ENCODE measurements at places on chromosomes 7 and 10. TPM values are rescaled to one million over a fixed set of nuclear protein-coding genes. Genes with fewer than 3 reads are reported as not detected.

GRCh38 chr7:7369134-7369533 lies 166.5 kb downstream of the COL28A1 start:
- DNase-seq: no peak

GRCh38 chr7:51313738-51314425 lies 2.7 kb downstream of the COBL start:
- no peak for DNase-seq

GRCh38 chr7:49091089-49091488 lies 166.7 kb downstream of the CDC14C start:
- no peak for DNase-seq

Gene CWF19L1
- 54.8 TPM for total RNA-seq

GRCh38 chr10:191703-192518 lies 56.7 kb downstream of the ZMYND11 start:
- no peak for DNase-seq

Gene H2BK1
- not detected for total RNA-seq

- DNase-seq: no peak
Observed at GRCh38 chr10:103171278-103171677, 21.8 kb downstream of the NT5C2 start.

GRCh38 chr7:66664590-66665293 lies 36.1 kb downstream of the KCTD7 start:
- DNase-seq: no peak

DNA sequence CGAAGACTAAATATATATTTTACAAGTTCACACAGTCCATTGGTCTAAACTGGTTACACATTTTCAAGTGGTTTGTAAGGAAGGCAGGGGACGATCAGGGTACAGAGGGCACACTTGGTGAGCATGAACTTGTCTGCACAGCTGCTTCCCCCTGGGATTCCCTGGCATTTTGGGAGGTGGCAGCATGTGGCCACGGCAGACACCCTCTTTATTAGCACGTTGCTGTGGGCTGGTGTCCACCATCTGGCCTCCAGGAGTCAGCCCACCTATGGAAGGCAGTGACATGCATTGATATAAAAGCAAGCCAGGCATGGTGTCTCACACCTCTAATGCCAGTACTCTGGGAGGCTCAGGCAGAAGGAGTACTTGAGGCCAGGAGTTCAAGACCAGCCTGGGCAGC lies 350.2 kb downstream of the TYW1 start:
- no peak for DNase-seq
